ENCODE measurements at places on chromosomes 3 and 15.

- DNase-seq, result no peak
Measured at GRCh38 chr3:123169492-123169929, 32.2 kb upstream of the SEC22A start.

- no peak for DNase-seq
Measured at GRCh38 chr3:47464588-47464987, 11.2 kb downstream of the SCAP start.

- no peak for DNase-seq
Measured at GRCh38 chr3:13145131-13145825, 72.0 kb upstream of the IQSEC1 start.

DNA sequence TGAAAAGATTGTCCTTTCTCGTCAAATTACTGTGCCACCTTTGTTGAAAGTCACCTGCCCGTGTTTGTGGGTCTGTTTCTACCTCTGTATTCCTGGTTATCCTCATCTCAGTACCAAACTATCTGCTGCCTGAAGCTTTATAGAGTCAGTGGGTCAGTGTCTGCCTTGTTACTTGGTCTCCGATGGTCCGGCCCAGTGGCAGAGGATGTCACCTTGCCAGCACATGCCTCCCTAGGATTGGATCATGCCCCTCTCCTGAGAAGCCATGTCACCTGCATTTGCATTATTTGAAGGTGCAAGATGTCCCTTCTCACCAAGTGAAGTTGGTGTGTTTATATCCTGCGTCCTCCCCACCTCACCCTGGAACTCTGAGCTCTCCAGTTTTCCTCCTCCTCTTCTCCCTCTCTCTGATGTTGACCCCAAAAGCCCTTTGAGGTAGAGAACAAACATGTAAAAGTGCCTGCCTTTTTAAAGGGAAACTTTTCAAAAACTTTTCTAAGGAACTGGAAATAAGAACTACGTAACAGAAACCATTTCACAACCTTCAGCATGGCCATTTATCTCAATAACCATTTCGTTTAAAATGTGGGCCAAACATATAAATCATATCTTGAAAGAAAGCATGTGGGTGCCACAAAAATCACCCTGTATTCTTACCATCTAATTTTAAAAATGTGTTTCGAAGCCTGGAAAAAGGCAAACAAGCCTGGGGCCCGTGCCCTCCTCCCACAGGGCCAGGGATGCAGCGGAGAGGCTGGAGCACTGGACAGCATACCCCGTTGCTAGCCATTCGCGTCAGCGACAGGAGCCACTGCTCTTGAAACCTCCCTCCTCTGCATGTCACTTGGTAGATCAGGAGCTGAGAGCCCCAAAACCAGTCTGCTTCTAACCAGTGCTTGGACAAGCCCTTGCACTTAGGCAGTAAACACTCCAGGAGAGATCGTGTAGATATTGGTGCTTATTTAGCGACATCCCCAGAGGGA, 102.1 kb downstream of the VGLL4 start:
- DNase-seq, result no peak

- no peak for DNase-seq
Measured at GRCh38 chr3:189655617-189656016, 24.4 kb downstream of the TP63 start.

GRCh38 chr3:177034832-177035475, 162.3 kb downstream of the TBL1XR1 start:
- DNase-seq, result no peak

GRCh38 chr15:93035953-93036810, 52.8 kb downstream of the RGMA start:
- DNase-seq, result no peak

DNA sequence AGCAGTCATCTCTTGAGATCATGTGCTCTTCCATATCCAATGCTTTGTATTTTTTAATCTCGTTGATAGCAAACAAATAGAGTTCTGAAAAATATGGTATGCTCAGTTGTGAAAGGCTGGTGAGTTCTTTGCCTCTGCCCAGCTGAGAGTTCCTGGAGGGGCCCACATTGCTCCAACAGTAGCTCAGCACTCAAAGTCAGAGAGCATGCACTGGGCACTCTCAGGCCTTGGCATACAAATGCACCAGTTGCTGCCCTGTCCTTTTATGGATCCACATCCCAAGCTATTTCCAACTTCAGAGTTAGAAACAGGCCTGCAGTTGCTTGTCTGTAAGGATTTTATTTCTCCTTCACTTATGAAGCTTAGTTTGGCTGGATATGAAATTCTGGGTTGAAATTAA, 181.7 kb upstream of the CHRNA7 start:
- DNase-seq, result no peak

GRCh38 chr3:4821338-4821737, 157.9 kb upstream of the BHLHE40 start:
- no peak for DNase-seq

GRCh38 chr3:124887177-124887931, at the start of gene ITGB5:
TSS of gene ITGB5 (minus strand) at chr3:124887365. CDS start at chr3:124887000, 365 bp downstream.
- DNase-seq, result no peak

DNA sequence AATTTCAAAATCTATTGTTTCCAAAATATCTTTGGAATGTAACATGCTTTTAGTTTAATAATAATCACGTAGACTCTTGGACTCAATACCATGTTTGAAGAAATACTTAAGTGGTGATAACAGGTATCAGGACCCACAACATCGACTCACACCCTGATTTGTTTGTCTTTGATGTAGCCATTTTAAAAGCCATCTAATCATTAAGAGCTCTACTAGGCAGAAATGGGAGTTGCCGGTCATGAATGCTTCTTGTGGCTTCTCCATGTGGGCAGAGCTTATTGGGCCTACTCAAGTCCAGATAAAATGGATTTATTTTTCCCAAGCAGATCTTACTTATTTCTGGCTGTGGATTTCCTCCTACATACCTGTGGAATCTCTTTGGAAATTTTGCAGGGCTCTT, 261.6 kb upstream of the NR2F2 start:
- DNase-seq, result no peak

DNA sequence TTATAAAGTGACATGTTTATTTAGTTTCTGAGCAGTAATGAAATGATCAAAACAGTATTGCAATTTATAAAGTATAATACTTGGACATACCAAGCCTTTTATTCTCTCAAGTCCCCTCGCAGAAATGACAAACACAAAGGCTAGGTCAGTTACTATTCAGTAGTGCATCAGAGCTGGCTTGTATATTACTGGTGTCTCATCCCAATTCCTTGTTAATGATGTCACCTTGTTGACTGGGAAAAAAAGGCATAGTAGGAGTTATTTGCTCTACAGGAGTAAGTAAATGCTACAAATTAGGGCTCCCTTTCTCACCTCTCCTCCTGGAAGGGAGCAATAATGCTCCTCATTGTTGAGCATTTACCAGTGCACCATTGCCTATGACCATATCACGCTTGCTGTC, 317.6 kb downstream of the CHL1 start:
- DNase-seq, result no peak

DNA sequence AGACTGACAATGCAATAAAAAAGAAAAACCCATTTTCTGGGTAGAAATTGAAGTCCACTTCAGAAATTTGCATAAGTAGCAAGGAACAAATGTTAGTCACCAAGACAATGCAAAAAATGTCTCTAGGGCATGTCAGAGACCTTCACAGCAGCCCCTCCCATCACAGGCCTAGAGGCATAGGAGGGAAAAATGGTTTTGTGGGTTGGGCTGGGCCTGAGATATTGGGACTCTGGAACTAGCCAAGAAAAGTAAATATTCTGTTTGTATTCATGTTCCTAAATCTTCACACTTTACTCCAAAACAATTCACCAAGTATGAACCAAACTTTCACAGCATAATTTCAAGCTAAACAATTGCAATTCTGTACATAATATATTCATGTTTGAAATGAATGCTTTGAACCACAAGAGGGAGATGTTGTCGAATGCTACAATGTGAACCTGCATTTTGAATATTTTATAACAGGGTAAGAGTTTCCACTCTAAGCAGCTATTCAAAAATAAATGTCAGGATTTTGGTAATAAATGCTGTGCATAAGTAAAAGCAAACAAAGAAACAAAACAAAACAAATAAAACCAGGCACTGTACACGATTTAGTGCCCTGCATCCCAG, 429.2 kb downstream of the OTOL1 start:
- DNase-seq, result no peak

DNA sequence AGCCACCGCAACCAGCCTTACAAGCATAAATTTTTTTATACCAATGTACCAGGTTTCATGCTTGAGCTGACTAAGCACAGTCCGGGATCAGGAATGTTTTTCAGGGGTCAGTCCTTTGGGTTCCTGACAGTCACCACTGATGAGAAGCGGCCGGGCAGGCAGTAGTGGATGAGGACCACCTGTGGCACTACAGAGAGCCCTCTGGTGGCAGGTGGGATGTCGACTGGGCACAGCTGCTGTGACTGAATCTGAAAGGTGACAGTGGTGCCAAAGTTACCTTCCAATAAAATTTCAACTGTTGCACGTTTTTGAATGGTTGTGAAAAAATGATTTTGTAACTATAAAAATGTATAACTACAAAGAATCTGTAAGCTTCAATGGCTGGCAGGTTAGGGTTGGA, 34.0 kb downstream of the TPRA1 start:
- no peak for DNase-seq

DNA sequence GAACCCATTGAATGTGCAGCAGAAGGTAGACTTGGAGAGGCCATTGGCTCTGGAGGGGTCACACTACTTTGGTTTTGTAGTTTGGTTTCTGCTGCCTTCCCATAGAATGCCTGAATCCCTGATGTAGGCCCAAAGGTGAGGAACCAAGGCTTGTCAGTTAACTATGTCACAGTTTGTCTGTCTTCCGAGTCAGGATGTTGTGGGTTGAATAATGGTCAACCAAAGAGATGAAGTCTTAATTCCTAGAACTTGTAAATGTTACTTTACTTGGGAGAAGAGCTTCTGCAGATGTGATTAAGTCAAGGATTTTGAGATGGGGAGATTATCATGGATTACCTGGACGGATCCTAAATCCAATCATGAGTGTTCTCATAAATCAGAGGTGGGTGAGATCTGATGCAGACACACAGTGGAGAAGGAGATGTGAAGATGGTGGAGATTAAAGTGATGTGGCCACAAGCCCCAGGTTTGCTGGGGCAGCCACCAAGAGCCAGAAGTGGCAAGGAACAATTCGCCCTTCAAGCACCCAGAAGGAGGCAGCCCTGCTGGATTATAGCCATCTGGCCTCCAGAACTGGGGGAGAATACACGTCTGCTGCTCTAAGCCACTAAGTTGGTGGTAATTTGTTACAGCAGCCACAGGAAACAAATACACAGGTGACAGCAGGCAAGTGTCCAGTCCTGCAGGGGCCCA, 2.3 kb upstream of the CCR8 start:
- DNase-seq, result no peak

Data from GDM1 (cell line).